ENCODE measurements at places on chromosomes 2 and 18.

DNA sequence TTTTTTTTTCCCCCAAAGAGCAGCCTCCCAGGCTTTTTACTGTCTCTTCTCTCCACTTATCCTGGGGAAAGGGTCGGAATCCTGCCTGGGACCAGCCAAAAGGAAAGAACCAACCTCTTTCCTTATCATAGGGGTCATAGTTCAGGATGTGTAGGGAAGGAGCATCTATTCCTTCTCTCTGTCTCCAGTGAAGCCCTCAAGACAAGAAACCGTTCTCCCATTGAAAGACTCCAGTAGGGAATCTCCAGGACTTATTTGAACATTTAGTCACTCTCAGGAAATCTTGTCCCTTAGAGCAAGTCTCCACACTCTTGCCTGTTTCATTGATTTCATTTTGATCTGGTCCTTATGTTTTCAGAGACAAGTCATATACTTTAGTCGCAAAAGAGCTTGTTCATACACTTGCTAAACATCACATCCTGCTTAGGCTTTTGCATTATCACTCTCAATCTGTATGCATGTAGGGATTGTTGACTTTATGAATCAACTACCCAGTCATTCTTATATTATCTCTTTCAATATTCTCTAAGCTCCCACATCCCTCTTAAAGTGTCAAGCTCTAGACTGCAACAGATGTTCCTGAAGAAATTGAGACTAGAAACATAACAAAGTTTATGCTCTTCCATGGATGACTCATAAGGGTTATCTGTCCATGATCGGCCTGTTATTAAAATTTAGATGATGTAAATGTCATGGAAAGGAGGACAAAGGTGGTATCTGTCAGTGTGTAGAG lies 116.2 kb upstream of the ST6GAL2 start:
- no peak for DNase-seq

GRCh38 chr2:30408961-30409387 lies 38.1 kb upstream of the LCLAT1 start:
- no peak for DNase-seq

DNA sequence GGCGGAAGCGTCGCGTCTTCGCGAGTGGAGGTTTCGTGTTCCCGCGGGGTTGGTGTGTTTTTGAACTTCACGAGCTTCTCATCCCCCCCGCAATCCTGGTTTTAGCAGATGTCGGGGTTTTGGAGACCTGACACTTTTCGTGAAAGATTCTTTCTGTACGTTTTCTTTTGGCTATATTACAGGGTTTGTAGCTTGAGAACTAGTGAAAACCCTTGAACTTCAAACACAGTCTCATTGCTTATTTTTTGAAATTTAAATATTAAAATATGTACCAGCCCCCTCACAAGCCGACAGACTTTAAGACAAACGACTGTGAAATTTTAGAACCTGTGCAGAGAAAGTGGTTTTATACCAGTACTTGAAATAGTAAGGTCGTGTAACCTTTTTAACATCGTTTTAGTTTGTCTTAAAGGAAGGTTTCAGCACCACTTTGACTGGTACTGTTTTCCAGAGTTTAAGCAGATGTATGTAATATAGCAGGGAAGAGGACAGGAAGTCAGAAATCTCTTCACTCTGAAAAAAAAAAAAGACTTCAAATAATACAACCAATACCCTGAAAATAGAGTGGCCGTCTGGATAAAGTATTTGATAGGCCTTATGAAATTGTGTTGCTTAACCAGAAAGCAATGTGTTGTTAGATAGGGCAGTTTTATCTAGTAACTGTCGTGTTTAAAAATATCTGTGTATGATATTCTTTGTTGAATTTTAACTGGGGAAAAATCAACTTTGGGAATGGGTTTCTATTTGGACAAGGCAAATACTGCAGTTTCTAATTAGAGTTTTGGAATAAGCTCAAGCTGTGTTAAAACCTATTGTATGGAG lies 1.4 kb downstream of the SPATS2L start:
- DNase-seq: no peak

DNA sequence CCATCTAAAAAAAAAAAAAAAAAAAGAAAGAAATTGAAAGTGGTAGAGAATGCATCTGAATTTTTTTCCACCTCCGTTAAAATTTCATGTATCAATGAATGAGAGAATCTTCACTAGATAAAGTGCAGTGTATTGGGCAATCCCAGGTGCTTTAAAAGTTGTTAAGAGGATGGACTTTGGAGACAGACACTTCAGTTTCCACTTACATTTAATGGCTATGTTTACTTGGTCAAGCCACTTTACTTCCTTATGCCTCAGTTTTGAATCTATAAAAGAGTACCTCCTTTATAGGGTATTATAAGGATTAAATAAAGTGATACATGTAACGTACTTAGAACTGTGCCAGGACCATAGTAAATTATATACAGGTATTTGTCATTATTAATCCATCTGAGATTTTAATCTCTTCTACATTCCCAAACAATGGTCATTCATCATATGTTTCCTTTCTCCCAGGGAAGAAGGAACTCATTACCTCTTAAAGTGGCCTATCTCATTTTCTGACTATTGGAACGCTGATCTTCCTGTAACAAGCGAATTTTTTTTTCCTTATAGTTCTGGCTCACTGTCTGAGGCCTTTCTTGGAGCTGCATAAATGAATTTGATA lies 29.1 kb upstream of the TANK start:
- DNase-seq: no peak

DNA sequence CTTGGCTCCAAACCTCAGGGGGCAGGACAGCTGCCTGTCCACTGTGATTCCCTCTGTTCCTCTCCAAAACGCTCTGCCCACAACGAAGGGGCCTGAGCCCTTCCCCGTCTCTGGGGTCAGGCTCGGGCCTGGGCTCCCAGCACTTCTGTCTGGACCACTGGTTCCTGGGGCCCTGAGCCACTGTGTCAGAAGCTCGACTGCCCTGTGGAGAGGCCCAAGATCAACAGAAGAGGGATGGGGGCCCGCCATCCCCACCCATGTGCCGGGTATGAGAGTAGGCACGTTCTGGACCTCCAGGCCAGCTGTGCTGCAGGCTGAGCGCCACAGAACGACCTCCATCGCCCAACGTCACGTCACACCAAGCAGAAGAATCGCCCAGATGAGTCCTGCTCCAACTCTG lies 119.9 kb upstream of the HS6ST1 start:
- DNase-seq: peak; percentile 9

DNA sequence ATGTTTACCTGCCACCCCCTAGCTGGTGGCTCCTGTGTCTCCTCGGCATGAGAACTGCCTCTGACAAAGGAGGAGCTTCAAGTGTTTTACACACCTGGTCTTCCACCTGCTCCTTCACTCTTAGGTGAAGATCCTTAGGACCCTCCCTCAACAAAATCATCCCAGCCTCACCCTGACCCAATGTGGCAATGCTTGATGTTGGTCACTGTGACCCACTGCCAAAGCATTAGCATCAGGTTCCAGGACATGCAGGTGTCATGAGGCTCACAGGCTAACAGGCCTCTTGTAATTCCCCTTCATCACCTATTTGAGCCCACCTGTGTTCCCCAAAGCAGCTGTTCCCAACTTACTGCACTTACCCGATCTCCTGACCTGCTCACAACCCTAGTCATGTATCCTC lies 9.8 kb downstream of the FZD5 start:
- no peak for DNase-seq

DNA sequence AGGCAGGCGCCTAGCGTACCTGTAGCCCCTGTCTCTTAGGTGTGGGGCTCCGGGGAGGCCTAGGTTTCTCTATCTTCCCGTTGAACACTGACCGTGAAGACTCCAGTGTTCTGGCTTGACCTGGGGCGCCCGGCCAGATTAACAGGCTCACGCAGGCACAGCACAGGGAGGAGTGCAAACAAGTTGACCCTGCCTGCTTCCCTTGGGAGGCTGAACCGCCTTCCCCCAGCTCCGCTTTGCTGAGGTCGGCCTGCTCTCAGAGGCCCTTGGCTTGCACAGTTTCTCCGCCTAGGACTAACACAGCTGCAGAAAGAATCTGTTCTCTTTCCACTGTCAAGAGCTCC lies 567 bp downstream of the PCYOX1 start:
- DNase-seq: no peak

DNA sequence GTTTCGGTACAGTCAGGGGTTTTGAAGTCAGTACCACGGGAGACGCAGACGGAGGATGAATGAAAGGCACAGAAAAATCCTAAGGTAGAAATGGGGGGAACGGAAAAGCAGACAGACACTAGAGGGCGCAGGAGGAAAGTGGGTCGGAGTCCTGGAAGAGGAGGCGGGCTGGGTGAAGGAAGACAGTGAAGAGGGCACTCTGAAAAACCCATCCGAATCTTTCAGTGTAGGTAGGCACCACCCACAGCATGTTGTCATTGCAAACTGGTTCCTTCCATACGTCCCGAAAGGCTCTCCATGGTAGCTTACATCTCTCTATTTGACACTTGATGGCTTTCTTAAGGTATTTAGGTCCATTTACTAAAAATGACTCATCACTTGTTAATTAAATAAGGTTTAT lies 18.5 kb upstream of the ZNF236 start:
- peak; percentile 86 for DNase-seq

DNA sequence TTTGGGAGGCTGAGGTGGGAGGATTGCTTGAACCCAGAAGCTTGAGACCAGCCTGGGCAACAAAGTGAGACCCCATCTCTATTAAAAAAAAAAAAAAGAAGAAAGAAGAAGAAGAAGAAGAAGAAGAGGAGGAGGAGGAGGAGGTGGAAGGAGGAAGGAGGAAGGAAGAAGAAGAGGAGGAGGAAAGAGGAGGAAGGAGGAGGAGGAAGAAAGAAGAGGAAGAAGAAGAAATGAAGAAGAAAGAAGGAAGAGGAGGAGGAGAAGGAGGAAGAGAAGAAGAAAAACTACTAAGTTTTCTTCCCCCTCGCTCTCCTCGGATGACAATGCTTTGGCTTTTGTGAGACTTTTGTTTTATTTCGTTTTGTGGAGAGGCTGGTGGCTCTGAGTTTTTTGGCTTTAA lies 30.1 kb upstream of the EFHD1 start:
- DNase-seq: no peak

DNA sequence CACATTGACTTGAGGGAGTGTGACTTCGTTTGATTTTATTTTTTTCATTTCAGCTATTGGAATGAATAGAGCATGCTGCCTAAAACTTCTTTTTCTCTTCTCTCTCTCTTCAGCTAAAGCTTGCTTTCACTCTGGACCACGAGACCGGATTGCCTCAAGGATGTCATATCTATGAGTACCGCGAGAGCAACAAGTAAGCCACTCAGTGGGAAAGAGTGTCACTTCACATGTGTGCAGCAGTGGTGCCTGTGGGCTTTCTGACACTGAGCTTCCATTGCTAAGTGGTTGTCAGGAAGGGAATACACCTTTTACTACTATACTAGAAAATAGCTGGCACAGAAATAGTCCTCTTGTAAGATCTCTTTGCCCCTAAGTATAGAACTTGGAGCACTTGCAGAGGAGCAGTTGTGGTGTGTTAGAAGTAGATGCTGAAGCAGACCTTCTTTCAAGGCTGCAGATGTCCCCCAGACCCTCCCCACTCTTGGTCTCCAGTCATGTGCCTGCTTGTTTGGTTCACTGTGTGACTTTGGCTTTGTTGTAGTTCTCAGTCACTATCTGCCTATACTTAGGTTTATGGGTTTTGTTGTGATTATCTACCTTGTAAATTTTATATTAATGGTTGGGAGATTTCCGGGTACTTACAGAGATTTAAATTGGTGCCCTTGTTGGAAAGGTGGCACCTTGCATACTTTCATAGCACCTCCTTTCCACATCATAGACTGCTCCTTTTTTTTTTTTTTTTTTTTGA lies 78.5 kb upstream of the ALPP start:
- no peak for DNase-seq

DNA sequence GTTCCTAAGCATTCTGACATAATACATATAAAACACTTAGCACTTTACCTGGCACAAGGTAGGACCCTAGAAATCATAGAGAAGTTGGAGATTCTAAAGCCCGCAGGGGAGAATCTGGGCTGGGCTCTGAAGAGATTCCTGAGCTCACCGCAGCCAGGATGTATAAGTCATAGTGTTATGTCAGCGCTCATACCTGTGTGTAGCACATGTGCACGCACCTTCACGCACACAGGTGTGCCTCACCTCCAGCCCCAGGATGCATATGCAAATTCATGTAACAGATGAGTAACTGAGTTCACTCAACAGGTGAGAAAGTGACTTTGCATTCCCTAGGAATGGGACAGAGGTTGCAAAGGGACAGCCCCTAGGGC lies 7.9 kb upstream of the SDC1 start:
- DNase-seq: peak; percentile 10

DNA sequence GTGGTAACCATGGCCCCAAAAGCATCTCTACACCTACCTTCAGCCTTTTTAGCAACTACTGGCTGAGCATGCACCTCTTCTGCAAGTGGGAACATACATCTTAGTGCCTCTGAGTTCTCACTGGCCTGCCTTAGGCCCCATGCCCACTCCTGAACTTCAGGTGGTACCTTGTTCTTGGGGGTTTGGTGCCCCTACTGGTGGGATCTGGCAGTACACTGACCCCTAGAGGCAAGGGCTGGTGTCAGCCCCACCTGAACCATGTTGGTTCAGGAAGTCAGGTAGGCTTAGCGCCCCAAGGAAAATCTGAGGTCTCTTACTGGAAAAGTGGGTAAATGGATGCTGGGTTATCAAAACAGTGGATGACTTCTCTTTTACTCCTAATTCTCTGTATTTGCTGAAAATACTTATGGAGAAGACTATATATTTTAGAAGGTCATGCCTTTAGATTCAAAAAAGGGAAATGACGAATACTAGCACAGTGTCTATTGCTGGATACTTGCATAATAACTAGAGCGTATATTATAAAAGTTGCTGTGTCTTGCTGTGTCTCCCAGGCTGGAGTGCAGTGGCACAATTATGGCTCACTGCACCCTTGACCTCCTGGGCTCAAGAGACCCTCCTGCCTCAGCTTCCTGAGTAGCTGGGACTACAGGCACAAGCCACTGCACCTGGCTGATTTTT lies 84.6 kb downstream of the RAB31 start:
- peak; percentile 75 for DNase-seq

GRCh38 chr2:38407111-38407682 lies 30.1 kb upstream of the ATL2 start:
- DNase-seq: no peak

GRCh38 chr18:41828137-41828536 lies 126.9 kb upstream of the PIK3C3 start:
- DNase-seq: no peak

DNA sequence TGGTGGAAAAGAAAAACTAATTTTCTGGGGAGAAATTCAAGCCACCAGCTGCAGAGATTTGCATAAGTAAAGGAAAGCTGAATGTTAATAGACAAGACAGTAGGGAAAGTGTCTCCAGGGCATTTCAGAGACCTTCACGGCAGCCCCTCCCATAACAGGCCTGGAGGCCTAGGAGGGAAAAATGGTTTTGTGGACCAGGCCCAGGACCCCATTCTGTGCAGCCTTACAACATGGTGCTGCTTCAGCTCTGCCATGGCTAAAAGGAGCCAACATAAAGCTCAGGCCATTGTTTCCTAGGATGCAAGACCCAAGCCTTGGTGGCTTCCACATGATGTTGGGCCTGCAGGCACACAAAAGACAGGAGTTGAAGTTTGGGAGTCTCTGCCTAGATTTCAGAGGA lies 697.1 kb downstream of the SOCS6 start:
- DNase-seq: no peak

GRCh38 chr18:79394534-79395307 lies 1.0 kb upstream of the NFATC1 start:
- DNase-seq: peak; percentile 83
